ENCODE measurements at places on chromosomes 4 and X. TPM values are rescaled to one million over a fixed set of nuclear protein-coding genes. Genes with fewer than 3 reads are reported as not detected.

SYTL4 gene
- total RNA-seq: 2.6 TPM

COX7B gene
- 698 TPM for total RNA-seq

PPARGC1A gene
- 0.06 TPM for total RNA-seq

HERC6 gene
- 2.9 TPM for total RNA-seq

TNIP3 gene
- total RNA-seq: 0.22 TPM

TMEM184C gene
- 17.6 TPM for total RNA-seq
